Suppressor macrophage treated with lipopolysaccharide for 4 hours (primary cell): ENCODE measurements at places on chromosomes 7 and 10.

- DNase-seq = no peak
These were observed 92.4 kb downstream of the C1GALT1 start for GRCh38 chr7:7274782-7275181.

- no peak for DNase-seq
These were observed 170.7 kb upstream of the PLPP4 start for GRCh38 chr10:120286280-120286679.

DNA sequence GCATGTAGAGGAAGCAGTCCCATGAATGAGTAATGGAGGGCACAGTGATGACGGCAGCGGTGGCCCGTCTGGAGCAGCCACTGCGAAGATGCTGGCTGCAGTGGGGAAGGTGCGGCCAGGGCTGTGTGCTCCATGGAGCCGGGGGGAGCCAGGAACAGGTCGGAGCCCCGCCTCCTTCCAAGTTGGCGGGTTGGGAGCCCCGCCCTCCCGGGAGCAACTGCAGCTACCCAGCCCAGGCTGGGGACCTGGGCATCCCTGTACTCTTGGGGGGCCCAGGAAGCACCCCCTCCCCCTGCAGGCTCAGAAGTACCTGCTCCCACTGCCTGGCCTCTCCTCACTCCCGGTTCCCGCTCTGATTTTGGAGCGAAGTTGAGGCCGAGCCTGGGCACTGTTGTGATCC lies 175.1 kb upstream of the ADCY1 start:
- no peak for DNase-seq

DNA sequence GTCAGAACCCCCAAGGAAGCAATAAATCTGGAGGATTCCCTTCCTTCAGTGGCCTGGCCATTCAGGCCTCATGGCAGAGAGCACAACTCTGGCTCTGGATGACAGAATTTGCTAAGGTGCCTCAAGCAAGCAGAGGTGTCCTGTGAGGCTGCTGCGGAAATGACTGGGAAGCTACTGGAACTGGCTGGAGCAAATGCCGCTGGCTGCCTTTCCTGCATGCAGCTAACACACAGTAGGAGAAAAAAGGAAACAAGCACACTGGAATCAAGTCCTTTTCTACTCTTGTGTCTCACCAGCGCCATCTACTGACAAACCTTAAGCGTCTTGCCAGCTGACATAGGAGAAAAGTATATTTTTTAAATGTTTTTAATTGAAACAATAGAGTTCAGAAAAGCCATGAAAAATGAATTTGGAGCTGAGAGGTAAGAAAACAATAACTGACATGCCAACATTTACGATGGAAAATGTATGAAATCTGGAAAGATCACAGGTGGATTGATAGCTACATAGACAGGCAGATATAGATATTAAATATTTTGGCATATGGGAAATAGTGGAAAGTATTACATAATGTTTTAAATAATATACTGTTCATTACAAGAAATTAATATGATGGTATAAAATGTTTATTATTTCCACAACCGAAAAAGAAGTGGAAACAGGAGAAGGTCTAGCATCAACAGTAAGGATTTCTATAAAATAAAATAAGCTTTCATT lies 951.6 kb downstream of the ANKRD7 start:
- peak; percentile 82 for DNase-seq

DNA sequence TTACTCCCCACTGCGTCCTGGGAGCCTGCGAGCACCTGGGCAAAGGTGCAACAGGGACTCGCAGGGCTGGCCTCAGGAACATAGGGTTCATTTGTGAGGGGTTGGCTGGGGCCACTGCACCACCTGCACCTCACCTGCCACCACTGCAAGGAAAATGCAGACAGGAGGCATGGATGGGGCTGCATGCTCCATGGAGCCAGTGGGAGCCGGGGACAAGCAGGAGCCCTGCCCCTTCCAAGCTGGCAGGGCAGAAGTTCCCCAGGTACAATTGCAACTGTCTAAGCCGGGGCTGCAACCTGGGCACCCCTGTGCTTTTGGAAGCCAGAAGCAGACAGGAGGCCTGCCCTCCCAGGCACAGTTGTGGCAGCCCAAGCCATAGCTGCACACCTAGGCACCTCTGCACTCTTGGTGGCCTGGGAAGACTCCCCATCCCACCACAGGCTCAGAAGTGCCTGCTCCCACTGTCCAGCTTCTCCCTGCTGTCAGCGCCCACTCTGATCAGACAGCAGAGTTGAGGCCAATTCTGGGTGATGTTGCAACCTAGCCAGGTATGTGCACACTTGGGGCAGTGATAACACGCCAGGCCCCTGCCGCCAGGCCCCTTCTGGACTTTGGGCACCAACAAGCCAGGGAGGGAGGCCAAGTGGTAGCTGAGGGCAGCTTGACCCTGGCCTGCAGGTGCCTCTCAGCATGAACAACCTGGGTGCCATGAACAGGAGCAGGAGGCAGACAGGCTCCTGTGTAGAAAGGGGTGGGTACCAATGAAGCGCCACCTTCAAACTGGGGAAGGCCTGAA lies 58.2 kb downstream of the TMEM106B start:
- no peak for DNase-seq

DNA sequence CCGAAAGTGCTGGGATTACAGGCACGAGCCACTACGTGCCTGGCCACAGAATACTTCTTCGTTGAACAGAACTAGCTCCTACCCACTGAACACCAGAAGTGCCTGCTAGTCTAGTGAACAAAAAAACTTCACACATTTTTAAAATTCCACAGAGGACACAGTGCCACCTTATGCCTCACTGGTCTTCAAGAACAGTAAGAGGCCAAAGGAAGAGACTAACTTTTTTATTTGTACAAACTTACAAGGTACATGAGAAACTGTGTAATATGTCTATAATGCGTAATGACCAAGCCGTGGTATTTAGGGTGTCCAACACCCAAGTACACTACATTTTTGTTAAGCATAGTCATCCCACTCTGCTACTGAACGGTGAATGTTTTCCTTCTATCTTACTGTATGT lies 144.4 kb upstream of the PTER start:
- DNase-seq = no peak

DNA sequence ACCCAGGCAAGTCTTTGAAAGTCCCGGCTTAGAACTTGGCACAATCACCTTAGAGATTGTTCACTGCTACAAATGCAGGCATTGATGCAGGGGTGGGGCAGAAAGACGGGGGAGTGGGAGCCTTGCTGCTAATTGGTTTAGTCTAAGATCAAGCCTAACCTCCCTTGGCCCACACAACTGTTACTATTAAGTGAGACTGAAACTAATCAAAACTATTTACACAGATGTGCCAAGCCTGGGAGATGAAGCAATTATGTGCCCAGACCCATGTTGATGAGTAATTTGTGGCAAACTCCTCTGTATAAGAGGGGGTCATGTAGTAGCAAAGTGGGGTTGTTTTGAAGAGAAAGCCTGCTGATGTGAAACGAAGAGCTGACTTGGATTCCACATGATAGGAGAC lies 178.2 kb upstream of the ITGB1 start:
- no peak for DNase-seq

- no peak for DNase-seq
These were observed 36.9 kb upstream of the FAM20C start for GRCh38 chr7:155469-155900.

GRCh38 chr7:97001221-97001620 lies 4.1 kb upstream of the DLX6 start:
- no peak for DNase-seq

GRCh38 chr10:80068270-80068669 lies 10.2 kb upstream of the TMEM254 start:
- no peak for DNase-seq

GRCh38 chr7:18289788-18290187 lies 205.8 kb upstream of the HDAC9 start:
- peak; percentile 12 for DNase-seq

DNA sequence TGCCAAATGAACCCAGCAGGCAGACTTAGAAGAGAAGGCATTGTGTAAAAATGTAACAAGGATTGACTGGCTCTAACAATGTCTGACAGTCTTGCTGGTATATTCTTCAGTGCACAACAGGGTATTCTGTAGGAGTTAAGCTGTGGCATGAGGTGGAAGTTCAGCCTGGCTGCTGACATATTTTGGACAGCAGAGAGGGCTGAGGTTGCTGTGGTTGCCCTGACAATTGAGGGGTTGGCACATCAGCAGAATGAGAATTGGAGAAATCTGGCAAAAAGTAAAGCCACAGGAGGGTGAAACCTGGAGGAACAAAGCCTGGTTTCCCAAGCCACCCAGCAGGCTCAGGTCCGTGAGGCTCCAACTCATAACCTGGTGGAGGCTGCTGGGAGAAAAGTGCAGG lies 220.2 kb downstream of the JAZF1 start:
- DNase-seq = no peak

DNA sequence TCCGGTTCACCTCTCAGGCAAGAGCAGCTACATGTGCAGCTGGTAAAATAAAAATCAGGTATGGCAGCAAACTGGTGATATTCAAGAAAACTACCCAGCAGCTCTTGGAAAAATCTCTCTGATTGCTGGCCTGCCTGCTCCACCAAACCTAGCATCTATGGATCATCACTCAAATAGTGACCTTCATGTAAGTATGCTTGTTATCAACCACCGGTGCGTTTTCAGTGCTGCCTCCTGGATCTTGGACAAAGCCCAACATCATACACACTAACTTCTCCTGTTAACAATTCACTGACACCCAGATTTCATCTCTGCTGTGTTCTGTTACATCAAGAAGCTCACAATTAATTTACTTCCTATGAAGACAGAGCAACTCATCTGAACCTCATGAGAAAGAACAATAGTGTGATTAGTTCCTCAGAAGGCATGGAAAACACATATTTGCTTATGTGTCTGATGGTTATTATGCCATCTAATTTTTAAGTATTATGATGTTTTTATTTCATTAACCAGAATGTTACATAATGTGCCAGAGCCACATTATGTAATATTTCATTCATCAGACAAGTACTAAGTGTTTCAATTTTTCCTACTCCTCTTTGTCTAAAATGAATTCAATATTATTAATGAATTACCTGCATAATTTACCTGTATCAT lies 8.8 kb downstream of the CDK6 start:
- no peak for DNase-seq

- DNase-seq = no peak
These were observed 80.3 kb downstream of the ANK3 start for GRCh38 chr10:60309371-60309770.

- DNase-seq = no peak
These were observed 255.7 kb upstream of the PPP2R2D start for GRCh38 chr10:131644864-131645658.

- peak; percentile 8 for DNase-seq
These were observed 680 bp downstream of the C7orf57 start for GRCh38 chr7:48035967-48036478.

- DNase-seq = no peak
These were observed 766.4 kb downstream of the GRID1 start for GRCh38 chr10:85600026-85600743.

GRCh38 chr7:150967349-150967748 lies 10.8 kb downstream of the KCNH2 start:
- DNase-seq = no peak

- DNase-seq = no peak
These were observed 17.4 kb upstream of the SLF2 start for GRCh38 chr10:100895346-100895745.
